ENCODE measurements at places on chromosomes 11 and 22. TPM values are rescaled to one million over a fixed set of nuclear protein-coding genes. Genes with fewer than 3 reads are reported as not detected.

The PRRG4 gene
- total RNA-seq: 0.09 TPM

- no peaks in the 10 kb centered on the region for H3K27me3 ChIP-seq
- no peak overlapping the region for H3K4me3 ChIP-seq
- no peak overlapping the region for H3K27ac ChIP-seq
Observed at GRCh38 chr22:50684986-50685385, 12.4 kb downstream of the SHANK3 start.

DNA sequence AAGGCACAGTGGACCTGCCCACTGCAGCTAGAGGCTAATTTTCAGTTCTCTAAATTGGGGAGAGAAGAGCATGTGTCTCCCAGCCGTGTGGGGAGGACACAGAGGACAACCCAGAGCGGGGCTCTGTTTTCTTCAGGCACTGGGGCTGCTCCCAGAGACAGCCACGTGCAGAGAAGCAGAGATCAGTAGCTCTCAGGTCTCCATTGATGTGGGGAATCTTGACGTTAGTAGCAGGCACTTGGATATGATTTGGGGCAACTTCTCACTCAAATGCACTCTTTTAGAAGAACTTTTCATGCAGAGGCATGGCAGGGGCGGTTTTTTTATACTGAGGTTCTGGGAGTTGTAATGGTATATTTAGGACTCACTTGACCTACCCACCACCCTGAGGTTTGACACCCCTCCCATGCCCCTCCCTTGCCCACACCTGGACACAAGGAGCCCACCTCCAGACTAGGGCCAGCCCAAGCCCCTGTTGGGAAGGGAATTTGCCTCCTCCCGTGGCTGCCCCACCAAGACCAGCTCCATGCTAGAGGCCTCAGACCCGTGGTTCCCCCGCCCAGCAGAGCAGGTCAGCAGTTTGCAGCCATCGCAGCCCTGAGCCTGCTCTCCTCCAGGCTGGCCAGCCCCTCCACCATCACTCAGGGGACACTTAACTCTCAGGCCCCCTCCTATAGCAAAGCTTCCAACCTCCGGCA is 94.2 kb upstream of the RTL6 start:
- peaks cover 63% of the 10 kb centered on the region for H3K27me3 ChIP-seq
- H3K36me3 ChIP-seq: no peaks in the 10 kb centered on the region
- H3K4me1 ChIP-seq: peaks cover 3% of the 10 kb centered on the region
- no peak for DNase-seq
- no peak overlapping the region for H3K27ac ChIP-seq
- H3K4me3 ChIP-seq: no peak overlapping the region

- H3K4me3 ChIP-seq: no peak overlapping the region
- no peaks in the 10 kb centered on the region for H3K36me3 ChIP-seq
- no peaks in the 10 kb centered on the region for H3K27me3 ChIP-seq
- no peak overlapping the region for H3K27ac ChIP-seq
- no peak for DNase-seq
Observed at GRCh38 chr11:26849036-26849435, 127.2 kb upstream of the SLC5A12 start.

The GLYATL1 gene
- not detected for total RNA-seq

DNA sequence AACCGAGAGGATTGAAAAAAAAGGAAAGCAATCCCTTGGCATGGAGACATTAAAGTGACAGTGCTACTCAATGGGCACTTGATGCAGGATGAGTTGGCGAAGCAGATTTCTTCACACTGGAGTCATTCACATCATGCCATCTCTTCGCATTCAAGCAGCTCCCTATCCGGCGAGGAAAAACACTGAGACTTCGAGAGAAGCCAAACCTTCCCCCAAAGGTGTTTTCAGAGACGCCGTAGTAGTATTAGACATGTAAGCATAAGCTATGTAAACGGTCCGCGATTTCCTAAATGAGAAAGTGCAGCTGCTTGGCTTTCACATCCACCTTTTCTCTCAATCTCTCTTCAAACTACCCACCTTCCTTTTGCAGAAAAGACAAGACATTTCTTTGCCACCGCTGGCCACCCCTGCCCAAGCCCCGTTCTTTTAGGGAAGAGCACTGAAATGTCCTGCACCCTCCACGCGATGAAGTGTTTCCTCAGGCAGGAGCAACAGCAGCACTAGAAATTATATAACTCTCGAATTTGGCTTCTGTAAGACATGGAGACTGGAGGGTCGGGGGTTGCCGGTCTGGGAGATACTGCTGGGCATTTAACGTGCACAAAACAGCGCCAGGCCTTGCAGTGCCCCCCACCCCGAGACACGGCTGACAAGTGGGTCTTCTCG is at the start of gene DLG2:
TSS of gene DLG2 (minus strand) at position 13 of the 666 bp plus-strand sequence.
- H3K27me3 ChIP-seq: no peaks in the 10 kb centered on the region
- peak within 1 kb of the TSS; percentile 98 for H3K4me3 ChIP-seq
- H3K36me3 ChIP-seq: peaks cover 8% of the 10 kb centered on the region
- no peak for DNase-seq
- peaks cover 18% of the 10 kb centered on the region for H3K4me1 ChIP-seq
- peak within 1 kb of the TSS; percentile 80 for H3K27ac ChIP-seq

The NNMT gene
- total RNA-seq: not detected

The HEPN1 gene
- total RNA-seq: not detected

DNA sequence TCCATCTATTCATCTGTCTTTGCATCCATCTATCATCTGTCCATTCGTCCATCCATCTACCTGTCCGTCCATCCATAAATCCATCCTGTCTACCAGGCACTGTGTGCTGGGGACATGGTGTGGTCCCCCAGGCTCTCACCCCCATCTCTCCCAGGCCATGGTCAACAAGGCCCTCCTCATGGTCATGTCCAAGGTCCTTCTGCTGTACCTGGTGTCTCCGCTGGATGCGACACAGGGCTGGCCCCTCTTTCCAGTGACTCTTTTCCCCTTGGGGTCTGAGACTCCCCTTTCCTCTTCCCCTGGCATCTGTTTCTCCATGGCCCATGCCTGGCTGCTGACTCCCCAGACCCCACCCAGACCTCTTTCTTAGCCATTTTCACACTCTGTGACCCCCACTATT is 4.5 kb downstream of the IGLL1 start:
- H3K36me3 ChIP-seq: no peaks in the 10 kb centered on the region
- no peak for DNase-seq
- H3K27ac ChIP-seq: no peak overlapping the region
- H3K27me3 ChIP-seq: no peaks in the 10 kb centered on the region
- H3K4me1 ChIP-seq: no peaks in the 10 kb centered on the region

DNA sequence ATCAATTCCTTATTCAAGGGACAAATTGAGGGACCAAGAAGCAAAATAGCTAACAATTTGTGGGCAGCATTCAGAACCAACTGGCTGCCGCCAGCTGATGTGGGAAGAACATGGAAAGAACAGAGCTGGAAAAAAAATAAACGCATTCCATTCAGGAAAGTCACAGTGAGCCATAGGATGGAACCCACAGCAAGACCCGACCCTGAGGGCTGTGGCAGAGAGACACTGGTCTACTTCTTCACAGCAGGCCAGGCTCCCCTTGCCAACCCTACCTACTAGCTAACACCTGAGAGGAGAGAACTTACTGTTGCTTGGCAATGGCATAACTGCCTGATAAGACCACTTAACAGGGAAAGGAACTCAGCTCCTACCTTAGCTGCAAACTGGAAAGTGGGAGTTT is 123.5 kb upstream of the APOA1 start:
- no peak overlapping the region for H3K4me3 ChIP-seq
- DNase-seq: no peak
- no peaks in the 10 kb centered on the region for H3K36me3 ChIP-seq
- no peaks in the 10 kb centered on the region for H3K27me3 ChIP-seq
- H3K4me1 ChIP-seq: peaks cover under 1% of the 10 kb centered on the region

The ART5 gene
- not detected for total RNA-seq

The AAMDC gene
- total RNA-seq: 4.0 TPM
